Putamen (tissue), 1 donor: ENCODE measurements at places on chromosomes 7 and 10.

DNA sequence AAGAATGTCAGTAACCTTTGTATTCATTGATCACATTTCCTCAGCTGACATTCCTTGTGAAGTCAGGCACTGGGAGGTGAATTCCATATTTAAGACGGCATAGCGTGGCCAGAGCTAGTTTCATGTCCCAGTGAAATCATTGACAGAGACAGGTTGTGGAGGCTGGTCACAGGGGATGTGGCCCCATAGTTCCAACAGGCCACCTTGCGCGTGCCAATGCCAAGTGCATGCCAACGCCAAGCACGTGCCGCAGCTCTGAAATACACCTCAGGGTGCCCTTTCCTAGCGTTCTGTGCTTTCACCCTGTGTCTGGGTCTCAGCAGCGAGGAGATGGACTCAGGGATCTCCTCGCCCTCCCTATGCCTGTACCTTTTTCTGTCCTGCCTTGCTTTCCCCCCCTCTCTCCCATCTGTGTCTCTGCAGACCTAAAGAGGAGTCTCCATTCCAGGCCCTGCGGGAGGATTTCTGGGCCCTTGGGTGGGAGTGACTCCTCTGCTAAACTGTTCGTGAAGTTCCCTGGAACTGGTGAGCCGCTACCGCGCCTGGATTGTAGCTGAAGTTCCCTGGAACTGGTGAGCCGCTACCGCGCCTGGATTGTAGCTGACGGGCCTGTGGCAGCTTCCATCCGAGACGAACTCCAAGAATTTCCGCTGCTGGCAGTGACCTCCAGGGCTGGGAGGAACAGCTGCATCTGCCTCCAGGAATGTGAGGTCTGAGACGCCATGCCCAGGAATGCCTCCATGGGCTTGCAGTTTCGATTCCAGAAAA lies 19.7 kb downstream of the AQP1 start:
- DNase-seq, result no peak

- peak; percentile 77 for DNase-seq
Measured at GRCh38 chr7:149414745-149415390, 46.0 kb downstream of the ZNF777 start.

DNA sequence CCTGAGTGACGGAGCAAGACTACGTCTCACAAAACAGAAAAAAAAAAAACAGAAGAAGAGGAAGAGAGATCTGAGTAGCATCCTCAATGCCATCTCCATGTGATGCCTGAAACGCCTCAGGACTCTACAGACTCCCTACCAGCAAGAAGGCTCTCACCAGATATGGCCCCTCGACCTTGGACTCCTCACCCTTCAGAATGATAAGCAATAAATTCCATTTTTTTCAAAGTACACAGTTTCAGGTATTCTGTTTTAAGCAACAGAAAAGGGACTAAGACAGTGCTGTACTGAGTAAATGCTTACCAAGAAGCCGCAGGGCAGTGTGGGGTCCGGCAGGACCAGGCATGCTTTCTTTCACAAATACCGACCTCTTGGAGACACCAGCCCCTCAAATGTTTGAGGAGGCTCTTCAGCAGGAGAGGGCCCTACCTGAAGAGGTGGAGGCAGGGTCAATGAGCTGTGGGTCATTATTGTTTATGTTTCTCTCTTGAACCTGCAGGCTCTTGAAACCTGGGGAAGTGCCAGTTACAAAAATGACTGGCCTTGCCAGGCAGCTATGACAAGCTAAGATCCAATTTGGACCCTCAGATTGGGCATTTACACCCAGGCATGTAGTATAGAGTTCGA lies 204.1 kb upstream of the LYZL1 start:
- no peak for DNase-seq

DNA sequence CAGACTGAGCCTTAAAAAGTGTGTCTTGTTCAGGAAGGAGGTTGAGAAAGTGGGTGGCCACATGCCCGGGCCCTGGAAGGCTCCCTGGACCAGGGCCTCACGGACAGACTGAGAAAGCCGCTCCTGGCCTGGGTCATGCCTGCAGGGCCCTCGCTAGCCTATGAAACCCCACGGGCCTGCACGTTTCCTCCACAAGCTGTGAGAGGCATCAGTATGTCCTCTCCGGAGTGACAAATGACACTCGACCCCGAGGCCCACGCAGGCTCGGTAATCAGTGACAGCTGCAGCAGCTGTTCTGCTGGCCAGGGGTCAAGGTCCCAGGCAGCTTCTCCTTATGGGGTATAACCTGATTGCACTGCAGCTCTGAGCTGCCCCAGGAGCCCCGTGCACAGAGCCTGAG lies 47.6 kb downstream of the ASB13 start:
- DNase-seq, result no peak

GRCh38 chr10:73979141-73979808 lies 18.6 kb upstream of the VCL start:
- no peak for DNase-seq
